ENCODE measurements at places on chromosomes 1 and 21. TPM values are rescaled to one million over a fixed set of nuclear protein-coding genes. Genes with fewer than 3 reads are reported as not detected.

Gene ARHGEF10L
- total RNA-seq: 23.9 TPM

GRCh38 chr1:161705537-161705936 is 1.5 kb upstream of the FCRLA start:
- DNase-seq: no peak

- DNase-seq: no peak
Observed at GRCh38 chr1:24725209-24725651, 20.0 kb upstream of the CLIC4 start.

- DNase-seq: peak; percentile 6
Observed at GRCh38 chr1:182430263-182431068, 19.5 kb upstream of the RGSL1 start.

DNA sequence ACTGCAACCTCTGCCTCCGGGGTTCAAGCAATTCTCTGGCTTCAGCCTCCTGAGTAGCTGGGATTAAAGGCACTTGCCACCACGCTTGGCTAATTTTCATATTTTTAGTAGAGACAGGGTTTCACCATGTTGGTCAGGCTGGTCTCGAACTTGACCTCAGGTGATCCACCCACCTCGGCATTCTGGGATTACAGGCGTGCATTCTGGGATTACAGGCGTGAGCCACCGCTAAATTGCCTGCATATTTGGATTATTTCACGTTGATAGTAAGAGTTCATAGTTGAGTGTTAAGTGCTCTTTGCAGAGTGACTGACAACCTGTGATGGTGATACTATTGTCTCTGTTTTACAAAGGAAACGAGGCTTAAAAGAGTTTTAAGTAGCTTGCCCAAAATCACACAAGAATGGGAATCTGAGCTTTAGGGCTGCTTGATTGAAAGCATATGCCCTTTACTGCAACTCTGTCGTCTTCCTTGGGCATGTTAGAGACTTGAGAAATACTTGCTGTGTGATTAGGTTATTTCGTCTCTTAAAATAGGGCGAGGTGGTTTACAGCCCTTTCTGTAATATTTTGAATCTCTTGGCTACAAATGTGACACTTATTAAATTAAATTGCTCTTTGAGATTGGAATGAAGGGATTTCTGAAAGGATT is 12.4 kb downstream of the CDC42 start:
- no peak for DNase-seq

Gene HSPA6
- total RNA-seq: 0.45 TPM

Gene PLEKHN1
- 0.54 TPM for total RNA-seq

- DNase-seq: no peak
Observed at GRCh38 chr1:233904633-233905415, at the start of gene SLC35F3. SLC35F3 (plus strand) TSS chr1:233904676.

Gene URB2
- total RNA-seq: 9.6 TPM

DNA sequence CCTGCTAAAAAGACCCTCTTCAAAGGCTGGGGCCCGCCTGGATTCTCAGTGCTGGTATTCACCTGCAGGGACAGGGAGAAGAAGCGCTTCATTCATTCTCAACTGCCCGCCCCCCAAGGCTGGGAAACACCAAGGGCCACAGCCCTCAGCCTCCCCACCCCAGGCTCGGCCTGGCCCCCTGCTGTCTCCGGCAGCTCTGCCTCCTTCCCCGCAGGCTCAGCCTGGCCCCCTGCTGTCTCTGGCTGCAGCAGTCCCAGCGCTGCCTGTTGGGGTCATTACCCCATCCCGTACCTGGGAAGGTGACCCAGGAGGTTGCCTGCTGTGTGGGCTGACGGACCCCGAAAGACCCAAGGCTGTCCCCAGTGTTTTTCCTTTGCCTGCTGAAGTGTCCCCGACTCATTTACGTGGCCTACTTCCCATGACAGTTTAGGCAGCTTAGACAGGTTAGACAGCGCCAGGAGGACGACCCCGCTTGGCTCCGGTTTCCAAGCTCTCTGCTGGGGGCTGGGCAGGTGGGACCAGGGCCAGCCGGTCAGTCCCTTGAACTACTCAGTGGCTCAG is 22.9 kb upstream of the CLSTN1 start:
- no peak for DNase-seq

DNA sequence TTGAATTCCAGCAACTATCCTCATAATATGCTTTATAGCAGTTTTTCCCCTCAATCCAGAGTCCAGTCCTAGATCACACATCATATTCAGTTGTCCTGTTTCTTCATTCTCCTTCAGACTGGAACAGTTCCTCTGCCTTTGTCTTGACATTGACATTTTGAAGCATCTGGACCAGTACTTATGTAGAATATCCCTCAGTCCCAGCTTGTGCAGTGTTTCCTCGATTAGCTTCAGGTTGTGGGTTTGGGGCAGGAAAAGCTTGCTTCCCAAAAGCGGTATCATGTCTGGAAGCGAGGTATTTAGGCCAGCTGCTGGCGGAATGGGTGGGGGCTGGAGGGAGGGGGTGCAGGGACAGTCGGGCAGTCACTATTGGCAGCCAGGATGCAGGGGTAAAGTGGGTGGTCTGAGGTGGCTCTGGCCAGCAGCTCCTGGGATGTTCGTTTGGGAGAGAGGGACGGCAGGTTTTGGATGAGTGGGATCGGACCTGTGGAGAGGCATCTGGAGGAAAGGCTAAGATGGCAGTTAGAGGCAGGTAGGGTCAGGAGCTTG is 6.5 kb downstream of the THEMIS2 start:
- DNase-seq: no peak

DNA sequence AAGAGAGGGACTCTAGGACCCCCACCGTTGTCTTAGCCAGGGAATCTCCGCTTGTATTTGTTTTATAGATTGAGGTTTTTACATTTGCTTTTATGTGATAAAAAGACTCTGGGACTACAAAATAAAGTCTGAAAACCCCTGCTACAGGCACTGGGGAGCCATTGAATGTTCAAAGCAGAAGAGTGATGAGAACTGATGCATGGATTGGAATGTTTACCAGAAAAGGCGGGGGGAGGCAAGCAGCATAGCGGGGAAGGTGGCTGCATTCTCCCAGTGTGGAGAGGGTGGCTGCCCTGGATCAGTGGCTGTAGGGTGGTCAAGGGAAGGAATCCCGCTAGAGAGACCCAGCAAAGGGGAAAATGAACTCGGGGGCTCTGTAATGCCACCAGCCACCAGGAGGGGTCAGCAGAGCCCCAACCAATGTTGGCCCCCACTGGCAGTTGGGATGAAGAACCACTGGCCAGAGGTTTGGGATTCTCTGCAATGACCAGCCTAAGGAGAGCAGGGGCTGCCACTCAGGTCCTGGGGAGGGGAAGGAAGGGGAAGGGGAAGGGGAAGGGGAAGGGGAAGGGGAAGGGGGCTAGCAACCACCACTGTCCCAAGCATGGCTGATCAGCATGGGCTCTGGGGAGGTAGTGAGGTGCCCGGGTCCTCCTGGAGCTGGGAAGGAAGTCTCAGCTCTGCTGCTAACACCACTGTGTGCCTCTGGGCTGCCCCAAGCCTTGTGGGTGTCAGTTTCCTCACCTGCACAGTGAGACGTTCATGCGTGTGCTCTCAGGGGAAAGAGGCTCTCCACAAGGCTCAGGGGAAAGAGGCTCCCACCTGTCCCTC is 19.2 kb upstream of the PEF1 start:
- peak; percentile 52 for DNase-seq

Gene HSF2BP
- 2.3 TPM for total RNA-seq

Gene TNNI3K
- total RNA-seq: not detected

DNA sequence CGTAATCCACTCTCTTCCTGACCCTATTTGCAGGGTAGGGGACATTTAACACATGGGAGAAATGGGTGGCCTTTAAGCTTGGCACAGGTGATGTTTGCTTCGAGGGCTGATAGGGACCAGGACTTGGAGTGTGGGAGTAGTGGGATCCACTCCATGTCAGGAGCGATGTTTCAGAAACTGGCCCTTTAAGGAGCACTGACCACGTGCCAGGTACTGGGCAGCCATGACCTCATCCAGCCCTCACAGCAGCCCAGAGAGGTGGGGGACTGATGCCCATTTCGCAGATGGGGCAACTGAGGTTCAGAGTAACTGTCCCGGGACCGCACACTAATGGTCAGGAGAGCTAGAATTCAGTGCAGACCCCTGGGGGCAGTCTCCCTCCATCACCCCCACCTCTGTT is 11.4 kb downstream of the PADI3 start:
- DNase-seq: no peak

Gene CRP
- not detected for total RNA-seq

GRCh38 chr1:80457409-80457808 is 1343.3 kb upstream of the ADGRL2 start:
- no peak for DNase-seq

All from fibroblast of the aortic adventitia (primary cell).